ENCODE measurements at places on chromosomes 12 and 14.

- DNase-seq, result no peak
These were observed 1.2 kb downstream of the PRMT8 start for GRCh38 chr12:3491938-3492792.

GRCh38 chr14:54975856-54976255 lies 51.0 kb downstream of the WDHD1 start:
- no peak for DNase-seq

- DNase-seq, result no peak
These were observed 205.1 kb upstream of the FSCB start for GRCh38 chr14:44712024-44712815.

DNA sequence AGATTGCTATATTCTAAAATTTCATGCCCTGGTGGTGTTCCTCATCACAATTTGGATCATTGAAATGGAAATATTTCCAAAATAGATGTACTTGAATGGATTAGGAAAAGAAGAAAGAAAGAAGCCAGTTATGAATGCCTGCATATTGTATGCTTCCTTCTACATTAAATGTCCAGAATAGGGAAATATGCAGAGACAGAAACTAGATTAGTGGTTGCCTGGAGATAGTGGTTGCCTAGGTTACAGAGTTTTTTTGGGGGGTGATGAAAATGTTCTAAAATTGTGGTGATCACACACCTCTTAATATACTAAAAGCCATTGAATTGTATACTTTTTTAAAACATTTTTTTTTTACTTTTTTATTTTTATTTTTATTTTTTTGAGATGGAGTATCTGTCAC lies 18.0 kb downstream of the TUBA1A start:
- no peak for DNase-seq

DNA sequence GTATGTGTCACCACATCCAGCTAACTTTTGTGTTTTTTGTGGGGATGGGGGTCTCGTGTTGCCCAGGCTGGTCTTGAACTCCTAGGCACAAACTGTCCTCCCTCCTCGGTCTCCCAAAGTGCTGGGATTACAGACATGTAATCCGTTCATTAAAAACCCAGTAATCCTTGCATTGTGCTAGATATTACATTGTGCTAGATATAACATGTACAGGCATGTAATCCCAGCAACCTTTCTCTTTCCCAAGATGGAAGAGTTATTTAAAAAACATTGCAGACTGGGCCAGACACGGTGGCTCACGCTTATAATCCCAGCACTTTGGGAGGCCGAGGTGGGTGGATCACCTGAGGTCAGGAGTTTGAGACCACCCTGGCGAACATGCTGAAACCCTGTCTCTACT lies 19.7 kb downstream of the ELK3 start:
- no peak for DNase-seq

DNA sequence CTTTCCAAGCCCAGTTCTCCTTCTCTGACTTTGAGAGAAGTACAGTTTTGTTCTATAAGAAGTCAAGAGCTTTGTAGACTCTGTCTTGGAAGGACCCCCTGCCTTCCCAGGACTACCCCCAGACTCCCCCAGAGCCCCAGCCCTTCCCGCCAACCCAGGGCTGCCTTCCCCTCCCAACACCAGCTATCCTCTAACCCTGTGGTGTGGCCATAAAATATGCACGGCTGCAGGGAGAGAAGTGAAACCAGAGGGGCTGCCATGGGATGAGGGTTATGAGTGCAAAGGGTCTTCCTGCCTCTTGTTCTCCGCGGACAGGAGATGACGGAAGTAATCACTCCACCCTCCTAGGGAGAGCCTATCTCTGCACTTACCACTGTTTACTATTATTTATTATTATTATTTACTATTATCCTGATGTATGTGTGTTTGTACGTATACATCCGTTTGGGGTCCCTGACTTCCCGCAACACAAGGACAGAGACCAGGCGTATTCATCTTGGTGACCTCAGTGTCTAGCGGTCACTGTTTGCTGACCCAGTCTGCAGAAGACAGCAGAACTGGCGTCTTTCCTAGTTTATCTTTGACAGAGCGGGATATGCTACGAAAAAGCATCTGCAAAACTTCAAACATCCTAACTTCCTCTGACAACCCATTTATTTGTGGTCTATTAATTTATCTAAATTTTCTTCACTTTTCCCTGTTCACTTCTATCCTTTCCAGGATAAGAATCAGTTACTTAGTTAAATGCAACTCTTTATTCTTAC lies 3.5 kb upstream of the SCNN1A start:
- DNase-seq, result no peak

DNA sequence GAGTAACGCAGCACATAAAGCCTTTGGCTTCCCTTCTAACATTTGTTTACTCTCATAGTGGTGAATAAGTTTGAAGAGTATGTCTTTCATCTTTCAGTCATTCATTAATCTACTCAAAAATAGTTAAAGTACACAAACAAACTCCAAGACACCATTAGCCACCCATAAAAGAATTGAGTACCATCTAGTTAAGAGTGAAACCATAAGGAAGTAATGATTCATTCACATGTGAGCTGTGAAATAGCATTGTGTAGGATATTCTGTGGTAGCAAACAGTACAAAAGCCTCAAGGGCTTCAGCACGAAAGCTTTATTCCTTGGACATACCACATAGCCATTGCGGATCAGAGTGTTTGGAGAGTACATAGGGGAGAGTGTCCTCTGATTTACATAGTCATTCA lies 13.9 kb downstream of the SYT1 start:
- DNase-seq, result no peak

DNA sequence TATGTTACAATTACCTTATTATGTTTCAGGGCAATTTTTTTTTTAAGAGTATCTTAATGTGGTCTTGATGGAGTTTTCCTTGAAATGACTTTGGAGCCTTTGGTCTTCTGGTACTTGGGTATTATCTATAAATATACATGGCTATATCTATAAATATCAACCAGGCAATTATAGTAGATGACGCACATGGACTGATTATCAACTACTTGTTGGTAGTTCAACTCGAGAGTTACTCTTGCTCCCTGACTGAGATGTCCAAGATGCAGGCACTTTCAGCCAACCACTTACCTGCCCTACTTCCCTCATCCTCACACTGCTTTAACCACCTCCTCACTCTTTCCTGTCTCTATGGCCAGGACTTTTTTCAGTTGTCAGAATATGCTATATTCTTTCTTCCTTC lies 85.4 kb downstream of the NTN4 start:
- no peak for DNase-seq

DNA sequence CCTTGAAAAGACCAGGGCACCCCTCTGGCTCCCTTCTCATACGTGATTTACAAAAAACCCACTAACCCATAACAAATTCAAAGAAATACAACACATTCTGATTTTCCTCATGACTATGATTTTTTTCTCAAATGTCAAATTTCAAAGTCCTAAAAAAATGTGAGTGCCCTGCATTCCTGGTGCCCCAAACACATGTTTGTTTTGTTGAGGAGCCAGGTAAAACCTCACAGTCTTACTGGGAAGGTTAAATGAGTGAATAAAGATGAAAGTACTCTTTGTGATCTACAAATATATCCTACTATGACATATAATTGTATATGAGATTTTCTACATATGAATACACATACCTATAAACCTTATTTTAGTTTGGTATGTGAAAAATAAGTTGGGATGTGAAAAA lies 30.7 kb downstream of the TPH2 start:
- no peak for DNase-seq

DNA sequence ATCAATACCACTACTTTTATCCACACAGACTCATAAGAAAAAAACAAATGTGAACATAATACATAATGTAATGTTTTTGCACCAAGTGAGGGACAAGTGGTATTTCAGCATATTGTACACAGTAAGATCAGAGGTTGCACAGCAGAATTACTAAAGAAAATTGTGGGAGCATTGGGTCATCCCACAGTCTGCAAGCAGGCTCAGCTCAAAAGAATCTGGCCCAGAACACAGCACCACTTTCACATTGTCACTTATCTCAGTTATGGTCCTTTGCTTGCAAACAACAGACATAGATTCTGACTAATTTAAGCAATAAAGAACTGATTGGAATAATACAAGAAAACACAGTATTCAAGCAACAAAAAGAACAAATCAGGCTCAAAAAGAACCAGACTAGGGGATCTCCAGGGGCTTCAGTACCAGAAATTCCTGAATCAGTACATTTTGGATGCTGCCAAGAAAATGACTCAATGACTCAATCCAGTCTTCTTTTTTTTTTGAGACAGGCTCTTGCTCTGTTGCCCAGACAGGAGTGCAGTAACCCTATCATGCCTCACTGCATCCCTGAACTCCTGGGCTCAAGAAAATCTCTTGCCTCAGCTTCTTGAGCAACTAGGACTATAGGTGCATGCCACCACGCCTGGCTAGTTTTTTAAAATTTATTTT lies 42.9 kb upstream of the EEA1 start:
- no peak for DNase-seq

DNA sequence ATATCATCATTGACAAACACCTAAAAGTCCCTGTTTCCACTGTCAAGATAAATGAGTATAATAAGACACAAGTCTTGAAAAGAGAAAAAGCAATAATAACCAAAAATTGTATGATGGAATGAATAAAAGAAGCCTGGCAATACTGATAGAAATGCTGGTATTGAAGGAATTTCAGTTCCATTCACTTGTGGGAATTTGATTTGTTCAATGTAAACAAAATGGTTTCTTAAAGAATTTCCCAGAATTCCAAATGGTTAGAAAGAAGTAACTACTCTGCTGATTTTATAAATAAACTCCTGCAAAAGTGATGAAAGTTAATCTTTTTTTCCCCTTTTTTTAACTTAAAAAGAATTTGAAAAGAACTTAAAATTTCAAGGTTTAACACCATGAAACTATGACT lies 129.9 kb upstream of the PDZRN4 start:
- DNase-seq, result no peak

- no peak for DNase-seq
These were observed 81.3 kb downstream of the SCN8A start for GRCh38 chr12:51672334-51672733.

- no peak for DNase-seq
These were observed 327.7 kb downstream of the LRIG3 start for GRCh38 chr12:58592475-58593207.

DNA sequence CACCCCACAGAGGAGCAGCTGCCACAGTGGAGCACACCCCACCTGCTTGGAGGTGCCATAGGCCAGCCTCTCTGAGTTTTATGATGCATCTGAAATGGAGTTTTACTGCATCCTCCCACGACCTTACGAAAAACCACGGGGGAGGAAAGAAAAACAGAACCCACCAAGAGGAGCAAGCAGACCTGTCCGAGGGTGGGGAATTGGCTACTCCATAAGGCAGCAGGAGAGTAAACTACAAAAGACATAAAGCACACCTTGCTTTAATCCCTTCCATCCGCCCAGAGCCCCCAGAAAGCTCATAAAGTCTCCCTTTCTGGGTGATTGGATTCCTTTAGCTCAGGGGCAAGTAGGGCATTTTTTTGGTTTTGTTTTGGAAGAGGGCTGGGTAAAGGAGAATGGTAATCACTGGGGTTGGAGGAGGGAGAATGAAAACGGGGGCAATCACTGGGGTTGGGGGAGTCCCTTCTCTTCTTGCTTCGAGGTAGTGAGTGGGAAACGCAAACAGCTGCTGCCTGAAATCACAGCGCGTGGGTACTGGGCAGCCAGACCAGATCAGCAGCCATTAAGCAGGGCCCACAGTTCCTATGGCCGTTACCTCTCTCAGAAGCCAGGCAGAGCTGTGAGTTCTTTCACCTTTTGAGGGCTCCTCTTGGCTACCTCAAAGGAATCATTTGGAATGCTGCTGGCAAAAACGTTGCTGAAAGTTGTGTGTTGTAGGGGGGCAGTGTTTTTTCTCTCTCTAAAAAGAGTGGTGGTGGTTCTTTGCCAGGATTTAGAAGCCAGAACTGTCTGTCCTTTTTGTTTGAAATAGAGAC lies 433.6 kb downstream of the ZFP36L1 start:
- DNase-seq, result no peak

DNA sequence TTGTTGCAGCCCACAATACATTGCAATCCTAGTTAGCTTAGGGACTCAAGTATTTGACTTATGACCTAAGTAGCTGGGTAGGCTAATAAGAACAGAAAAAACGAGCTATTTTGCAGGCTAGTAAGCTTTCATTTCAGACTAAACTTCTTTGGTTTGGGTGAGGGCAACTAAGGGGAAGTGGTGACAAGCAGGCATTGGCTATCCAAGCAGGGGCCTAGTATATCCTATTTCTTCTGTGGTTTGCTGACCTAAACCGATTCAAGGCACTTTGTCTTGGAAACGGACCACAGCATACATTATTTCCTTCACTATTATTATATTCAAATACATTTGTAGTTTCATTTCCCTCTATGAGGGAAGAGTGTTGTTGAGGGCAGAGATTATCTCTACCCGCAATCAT lies 21.6 kb upstream of the SLC5A8 start:
- no peak for DNase-seq

- DNase-seq, result no peak
These were observed 441 bp downstream of the PDE3A start for GRCh38 chr12:20368651-20369304.

GRCh38 chr14:36955376-36955775 lies 217.0 kb downstream of the SLC25A21 start:
- DNase-seq, result no peak

DNA sequence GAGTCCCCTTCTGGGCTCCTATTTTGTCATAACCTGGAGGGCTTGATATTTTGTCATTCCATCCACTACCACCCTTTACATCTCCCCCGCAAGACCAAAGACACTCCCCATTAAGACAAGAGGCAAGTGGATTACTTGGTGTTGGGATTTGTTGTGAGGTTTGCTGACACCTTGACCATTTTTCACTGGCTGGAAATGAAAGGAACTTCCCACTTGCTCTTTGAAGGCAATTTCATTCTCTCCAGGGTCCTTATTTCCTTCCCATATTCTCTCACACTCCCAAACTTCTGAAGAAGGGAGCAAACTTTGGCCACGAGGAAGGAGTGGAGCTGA lies 14.9 kb downstream of the AGAP2 start:
- no peak for DNase-seq

GRCh38 chr12:29270446-29270845 lies 110.5 kb downstream of the ERGIC2 start:
- no peak for DNase-seq

GRCh38 chr12:60602601-60603000 lies 1006.8 kb downstream of the SLC16A7 start:
- DNase-seq, result no peak

DNA sequence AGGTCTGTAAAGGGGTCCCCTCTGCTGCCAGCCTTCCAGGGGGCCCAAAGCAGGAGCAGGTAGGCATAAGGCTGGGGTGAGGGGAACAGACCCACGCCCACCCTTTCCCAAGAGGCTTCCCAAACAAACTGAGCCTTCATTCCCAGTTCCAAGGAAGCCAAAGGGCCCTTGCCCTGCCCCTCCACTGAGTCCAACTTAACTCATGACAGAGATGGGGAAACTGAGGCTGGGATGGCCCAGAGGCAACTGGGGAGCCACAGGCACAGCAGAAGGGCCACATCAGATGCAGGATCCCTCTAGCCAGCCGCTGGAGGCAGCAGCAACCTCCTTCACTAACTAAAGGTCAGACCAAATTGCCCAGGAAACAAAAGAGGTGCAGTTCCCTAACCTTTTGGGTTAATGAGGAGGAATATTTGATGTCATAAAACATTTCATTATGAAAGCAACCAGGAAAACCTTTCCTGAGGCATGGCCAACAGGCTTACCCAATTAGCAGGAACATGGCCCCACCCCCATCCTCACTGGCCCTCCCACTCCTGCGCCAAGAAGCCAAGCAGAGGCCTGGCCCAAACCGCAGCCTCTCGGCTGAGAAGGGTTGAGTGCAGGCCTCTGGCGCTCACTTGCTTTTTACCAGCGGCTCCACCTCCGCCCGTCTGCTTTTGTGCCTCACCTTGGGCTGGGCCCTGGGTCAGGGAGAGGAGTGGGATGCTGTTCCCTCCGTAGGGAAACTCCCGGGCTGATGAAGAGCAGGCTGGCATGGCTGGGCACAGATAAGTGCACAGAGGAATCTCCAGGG lies 293.5 kb upstream of the RTL1 start:
- DNase-seq, result no peak

GRCh38 chr14:92590941-92591340 lies 77.4 kb downstream of the RIN3 start:
- no peak for DNase-seq
